ENCODE measurements at places on chromosomes 13 and 19.

- no peak for DNase-seq
Observed at GRCh38 chr13:72253754-72254153, 386.8 kb upstream of the DACH1 start.

GRCh38 chr19:29836409-29836825 is 24.6 kb downstream of the CCNE1 start:
- DNase-seq: no peak

DNA sequence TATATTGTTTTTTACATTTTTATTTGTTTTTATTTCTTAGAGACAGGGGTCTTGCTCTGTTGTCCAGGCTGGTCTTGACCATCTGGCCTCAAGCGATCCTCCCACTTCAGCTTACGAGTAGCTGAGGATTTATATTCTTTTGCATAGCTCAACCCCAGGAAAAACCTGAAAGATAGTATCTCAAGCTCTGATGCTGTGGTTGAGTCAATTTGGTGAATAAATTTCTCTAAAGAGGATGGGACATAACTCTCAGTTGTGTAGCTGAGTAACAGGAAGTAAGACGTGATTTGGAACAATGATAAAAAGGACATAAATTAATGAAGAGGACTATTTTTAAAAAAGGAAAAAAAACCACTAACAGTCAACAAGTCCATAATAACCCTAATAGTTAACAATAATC is 79.8 kb upstream of the TNFSF11 start:
- no peak for DNase-seq

GRCh38 chr13:28495538-28496187 is 735 bp upstream of the FLT1 start:
- DNase-seq: no peak
